ENCODE measurements at places on chromosomes 7 and 10. TPM values are rescaled to one million over a fixed set of nuclear protein-coding genes. Genes with fewer than 3 reads are reported as not detected.

ABCA13 gene
- not detected for total RNA-seq

SSC4D gene
- not detected for total RNA-seq

SFXN2 gene
- 0.96 TPM for total RNA-seq

GNAI1 gene
- 8.8 TPM for total RNA-seq

ANKRD2 gene
- total RNA-seq: not detected

TFEC gene
- total RNA-seq: not detected

AKR1B15 gene
- total RNA-seq: not detected

GPR22 gene
- not detected for total RNA-seq

- no peak for DNase-seq
These were observed 525.2 kb downstream of the TNS3 start for GRCh38 chr7:47056731-47057130.

DNA sequence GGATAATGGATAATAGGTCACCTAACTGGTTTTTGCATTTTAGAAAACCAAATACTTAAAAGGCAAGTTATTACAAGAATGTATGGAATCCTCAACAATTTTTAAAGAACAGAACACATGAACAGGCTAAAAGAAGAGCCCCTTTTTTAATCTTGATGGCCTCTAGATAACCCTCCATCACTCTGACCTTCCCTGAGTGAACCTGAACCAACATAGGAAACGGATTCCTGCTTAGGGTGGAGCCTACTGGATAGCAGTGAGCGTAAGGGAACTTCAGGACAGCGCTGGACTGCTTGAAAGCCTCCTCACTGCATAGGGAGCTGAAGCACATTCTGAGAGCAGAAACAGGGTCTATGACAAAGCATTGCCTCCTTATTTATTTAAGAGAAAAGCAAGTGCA lies 20.5 kb downstream of the TRPV5 start:
- DNase-seq: no peak

DNA sequence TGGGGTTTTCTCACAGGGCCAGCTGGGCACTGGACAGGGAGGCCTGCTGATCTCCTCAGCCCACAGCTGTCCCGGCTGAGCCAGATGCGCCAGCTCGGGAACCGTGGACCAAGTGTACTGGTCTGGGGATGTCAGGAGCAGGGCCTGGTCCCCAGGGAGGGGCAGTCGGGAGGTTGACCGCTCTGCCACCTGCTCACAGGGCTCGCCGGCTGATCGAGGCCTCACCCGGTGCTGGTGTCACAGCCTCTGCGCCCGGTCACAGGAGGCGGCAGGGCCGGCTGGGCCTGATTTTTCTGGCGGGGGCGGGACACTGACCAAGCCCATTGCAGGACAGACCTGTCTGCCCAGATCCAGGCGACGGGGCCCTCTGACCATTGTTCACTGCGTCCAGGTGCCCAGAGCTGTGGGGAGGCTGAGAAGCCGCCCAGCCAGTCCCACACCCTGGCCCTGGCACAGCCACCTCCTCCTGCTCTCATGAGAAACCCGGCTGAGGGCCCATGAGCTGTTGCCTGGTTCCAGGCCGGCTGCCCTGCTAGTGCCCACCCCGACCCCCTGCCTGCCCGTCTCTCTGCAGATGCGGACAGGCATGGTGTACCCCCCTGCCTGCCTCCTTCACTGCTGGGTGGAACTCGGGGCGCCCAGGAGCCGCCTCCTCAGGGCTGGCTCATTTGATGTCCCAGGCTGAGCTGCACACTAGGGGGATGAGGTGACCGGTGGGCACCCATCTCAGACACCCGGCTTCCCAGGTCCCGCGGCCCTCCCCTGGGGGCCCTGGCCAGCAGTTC lies 3.0 kb upstream of the TMEM184A start:
- DNase-seq: no peak

DNA sequence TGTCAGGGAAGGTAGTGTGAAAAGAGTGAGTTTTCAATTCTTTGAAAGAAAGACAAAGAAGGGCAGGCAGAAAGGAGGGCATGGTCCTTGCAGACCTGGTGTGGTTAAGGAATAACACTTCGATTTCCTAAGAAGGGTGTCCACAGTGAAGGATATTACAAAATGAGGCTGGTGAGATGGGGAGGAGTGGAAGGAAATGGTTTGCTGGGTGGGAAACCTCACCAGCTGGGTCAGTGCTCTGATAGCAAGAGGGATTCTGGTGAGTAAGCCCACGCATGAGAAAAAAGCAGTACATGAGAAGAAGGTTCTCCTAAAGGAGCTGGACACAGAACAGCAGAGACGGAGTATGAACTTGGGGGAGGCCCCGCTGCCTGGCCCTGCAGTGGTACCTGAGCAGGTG lies 230.6 kb upstream of the PLXNA4 start:
- no peak for DNase-seq

- DNase-seq: no peak
These were observed 143.1 kb upstream of the LRRTM3 start for GRCh38 chr10:66782776-66783175.

GRCh38 chr7:73978661-73979563 lies 49.1 kb upstream of the ELN start:
- peak; percentile 45 for DNase-seq

GRCh38 chr10:33039181-33039580 lies 81.2 kb upstream of the ITGB1 start:
- no peak for DNase-seq

DNA sequence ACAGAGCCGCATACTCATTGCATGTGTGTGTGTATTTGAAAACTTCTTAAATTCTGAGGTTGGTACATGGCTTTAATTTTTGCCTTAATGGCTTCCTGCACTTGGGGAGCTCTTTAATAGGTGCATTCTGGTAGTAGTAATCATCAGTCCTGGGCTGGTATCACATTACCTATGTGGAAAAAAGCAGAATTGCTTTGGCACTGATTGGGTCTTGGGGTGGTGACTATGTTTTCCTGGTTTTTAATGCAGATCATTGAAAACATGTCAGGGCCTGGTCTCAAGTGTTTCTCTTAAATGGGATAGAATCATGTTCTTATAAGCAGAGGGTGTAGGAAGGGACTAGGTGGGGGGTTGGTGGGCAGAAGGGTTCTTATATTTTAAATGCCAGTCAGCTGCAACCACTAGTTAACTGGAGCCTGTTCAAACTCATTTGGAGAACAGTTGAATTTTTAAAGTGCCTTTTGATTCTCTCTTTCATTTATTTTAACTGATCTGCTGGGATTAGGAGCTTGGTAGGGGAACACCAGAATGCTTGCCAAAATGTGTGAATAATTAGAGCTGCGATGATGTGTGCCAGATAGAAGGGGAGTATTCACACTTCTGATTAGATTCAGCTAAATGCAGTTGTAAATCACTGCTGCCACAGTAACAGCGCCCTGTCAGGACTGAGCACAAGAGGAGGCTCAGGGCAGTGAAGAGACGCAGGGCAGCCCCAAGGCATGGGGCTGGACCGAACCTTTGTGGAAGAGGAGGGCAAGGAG lies 633.5 kb upstream of the GALNT17 start:
- DNase-seq: no peak

- no peak for DNase-seq
These were observed 27.6 kb downstream of the WIPF3 start for GRCh38 chr7:29833929-29834328.

DNA sequence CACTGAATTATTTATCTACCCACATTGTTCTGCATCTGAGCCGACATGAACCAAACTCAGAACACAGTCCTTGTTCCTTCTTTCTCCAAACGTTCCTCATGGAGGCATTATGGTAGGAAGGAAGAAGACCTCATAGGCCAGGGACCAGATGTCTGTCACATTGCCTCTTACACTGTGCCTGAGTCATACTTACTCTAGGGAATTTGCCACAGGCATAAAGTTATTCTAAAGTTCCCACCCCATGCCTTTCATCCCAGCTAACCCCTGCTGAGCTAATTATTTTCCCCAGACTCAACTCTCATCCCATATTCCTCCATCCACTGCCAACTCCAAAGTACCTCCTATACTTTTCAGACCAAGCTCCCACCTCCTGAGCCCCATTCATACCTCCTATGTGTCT lies 21.2 kb downstream of the MAT1A start:
- DNase-seq: no peak

DNA sequence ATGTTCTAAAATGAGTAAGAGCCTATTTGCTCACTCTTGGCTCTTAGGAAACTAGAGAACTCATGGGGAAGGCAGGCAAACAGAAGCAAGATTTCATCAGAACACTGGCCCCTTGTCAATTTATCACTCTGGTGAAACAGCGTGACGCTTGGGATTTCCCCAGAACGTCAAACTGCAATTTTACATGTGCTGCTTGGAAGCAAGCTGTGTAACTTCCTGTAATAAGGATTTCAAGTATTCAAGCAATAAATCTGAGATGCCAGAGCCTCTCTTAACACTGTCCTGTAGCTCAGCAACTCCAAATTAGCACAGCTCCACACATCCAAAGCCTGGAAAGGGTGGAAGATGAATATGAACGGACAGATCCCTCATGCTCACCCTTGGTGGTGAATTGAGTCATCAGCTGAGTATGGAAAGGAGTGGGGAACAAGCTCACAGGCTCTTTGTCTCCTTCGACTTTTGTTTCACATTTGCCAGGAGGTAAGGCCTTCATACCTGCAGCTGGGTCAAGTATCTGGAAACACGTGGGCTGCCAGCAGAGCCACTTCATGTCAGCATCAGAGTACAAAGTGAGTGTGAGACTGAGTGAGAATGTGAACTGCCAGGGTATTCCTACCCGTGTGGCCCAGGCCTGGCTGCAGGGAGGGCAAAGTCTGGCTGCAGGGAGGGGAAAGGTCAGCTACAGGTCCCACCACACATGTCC lies 140.4 kb upstream of the NAMPT start:
- DNase-seq: peak; percentile 67

- no peak for DNase-seq
These were observed 14.5 kb downstream of the NUDT5 start for GRCh38 chr10:12181065-12181775.

DNA sequence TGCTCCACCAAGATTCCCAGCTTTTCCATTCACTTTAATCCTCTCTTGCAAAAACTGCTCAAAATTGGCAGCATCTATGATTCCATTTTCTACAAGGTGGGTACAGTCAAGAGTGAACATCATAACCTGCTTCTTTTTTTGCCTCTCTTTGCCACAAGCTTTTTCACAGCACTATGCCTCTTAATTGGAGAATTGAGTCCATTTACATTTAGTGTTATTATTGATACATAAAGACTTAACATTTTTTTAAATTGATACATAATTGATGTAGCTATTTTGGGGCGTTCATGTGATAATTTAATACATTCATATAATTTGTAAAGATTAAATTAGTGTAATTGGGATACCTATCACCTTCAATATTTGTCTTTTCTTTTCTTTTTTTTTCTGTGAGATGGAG lies 18.8 kb downstream of the AS3MT start:
- DNase-seq: no peak

GRCh38 chr7:28804990-28805389 lies 153.1 kb downstream of the TRIL start:
- DNase-seq: peak; percentile 83

- DNase-seq: no peak
These were observed 3.3 kb downstream of the MYOF start for GRCh38 chr10:93478873-93479272.

DNA sequence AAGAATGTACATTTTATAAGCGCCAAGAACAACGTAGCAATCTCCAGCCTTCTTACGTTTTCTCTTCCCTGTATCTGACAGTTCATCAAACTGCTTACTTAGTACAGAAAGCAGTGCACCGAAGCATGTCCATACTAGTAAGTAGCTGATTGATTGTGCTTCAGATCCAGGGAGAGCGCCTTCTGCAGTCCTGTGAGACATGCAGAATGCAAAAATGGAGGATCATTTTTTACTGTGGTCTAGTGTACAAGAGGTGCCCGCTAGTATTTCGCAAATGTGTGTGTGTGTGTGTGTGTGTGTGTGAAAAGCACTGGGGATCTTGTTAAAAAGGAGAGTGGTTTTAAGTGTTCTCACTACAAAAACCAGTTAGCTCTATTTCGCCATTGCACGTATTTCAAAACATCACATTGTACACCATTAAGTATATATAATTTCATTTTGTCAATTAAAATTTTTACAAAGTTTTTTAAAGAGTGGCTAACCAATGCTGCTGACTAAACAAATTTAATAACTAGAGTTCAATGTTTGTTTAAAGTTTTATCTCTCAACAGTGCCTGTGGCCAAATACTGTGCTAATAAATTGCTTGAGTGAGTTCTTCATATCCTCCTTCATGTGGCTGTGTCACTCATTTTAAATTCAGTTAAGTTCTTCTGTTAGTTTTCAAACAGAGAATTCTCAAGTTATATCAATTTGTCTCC lies 99.6 kb downstream of the ZMYND11 start:
- no peak for DNase-seq

DNA sequence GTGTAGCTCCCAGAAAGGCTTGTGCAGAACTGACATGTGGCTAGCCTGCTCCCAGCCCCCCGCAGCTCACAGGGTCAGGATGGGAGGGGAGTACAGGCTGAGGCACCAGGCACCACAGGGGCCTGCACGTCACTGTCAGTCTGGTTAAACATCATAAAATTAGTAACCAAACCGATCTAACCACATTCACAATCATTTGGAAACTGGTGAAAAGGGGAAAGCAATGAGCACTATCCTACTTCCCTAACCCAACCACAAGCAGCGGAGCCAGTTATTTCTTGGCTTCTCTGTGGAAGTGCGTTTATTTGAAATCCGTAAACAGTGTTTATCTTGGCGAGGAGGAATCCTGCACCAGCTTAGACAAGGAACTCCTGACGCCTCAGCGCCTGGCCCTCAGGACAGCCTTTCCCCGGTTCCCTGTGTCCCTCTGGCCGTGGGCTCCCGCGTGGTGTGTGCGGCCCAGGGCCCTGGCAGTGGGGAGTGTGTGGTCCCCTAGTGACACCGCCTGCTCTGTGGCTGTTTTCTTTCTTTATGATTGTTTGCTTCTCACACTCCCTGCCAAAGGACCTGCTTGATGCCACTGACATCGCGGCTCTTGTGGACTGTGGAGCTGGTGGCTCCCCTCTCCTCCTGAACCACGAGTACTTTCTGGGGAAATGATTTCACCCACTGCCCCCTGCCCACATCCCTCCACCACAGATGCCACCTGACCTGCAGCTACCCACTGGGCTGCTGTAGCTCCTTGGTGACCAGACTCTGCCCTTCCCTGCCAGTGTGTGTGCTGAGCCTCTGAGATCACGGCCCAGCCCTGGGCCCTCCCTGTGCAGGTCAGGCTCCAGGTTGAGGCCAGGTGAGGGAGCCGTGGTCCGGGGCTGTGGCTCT lies 38.0 kb downstream of the INPP5A start:
- peak; percentile 86 for DNase-seq

DNA sequence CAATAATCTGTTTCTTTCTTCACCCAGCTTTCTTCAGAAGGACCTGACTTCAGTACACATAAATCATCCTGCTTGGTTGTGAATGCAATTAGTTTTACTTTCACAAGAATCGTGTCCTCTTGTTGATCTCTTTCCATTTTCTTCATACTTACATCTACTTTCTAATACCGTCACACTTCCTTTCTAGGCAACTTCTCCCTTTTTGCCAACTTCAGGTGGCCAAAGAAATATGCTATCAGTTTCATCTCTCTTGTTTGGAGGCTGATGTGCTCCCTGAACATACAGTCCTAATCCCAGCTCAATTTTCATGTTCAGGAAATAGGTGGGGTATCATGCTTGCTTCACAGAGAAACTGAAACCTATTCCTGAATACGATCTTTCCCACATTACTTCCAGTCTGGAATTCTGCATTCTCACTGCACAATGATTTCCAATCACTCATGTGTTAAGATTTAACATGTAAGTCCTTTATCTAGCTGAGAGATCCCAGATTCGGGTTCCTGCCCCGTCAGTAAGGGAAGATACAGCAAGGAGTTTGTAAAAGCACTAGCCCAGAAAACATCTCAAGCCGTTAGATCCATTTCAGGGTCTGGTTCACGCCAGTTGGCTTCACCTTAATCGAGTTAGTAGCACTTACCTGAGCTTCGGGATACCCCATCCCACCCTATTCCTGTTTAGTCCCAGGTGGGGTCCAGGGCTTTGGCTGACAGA lies 994 bp downstream of the SLC25A28 start:
- no peak for DNase-seq

- peak; percentile 6 for DNase-seq
These were observed 32.7 kb downstream of the ABCB5 start for GRCh38 chr7:20647908-20648776.
